SK-MEL-5 (cell line): ENCODE measurements at places on chromosomes 5 and 9. TPM values are rescaled to one million over a fixed set of nuclear protein-coding genes. Genes with fewer than 3 reads are reported as not detected.

LRRC26 gene
- total RNA-seq, result 0.40 TPM in 1 of 2 replicates, not detected in the other

SH2D3C gene
- total RNA-seq, result 0.08 and 0.11 TPM in 2 replicates

SLC6A18 gene
- not detected in 2 replicates for total RNA-seq

C9orf152 gene
- not detected in 2 replicates for total RNA-seq

FBLL1 gene
- 0.80 and 0.95 TPM in 2 replicates for total RNA-seq

FBP2 gene
- total RNA-seq, result not detected in 2 replicates

NTNG2 gene
- 0.37 and 0.67 TPM in 2 replicates for total RNA-seq

EIF4E1B gene
- not detected in 2 replicates for total RNA-seq

F2RL1 gene
- 0.74 and 0.77 TPM in 2 replicates for total RNA-seq

PCDH12 gene
- total RNA-seq, result not detected in 2 replicates

MARCHF11 gene
- not detected in 2 replicates for total RNA-seq

CYSTM1 gene
- total RNA-seq, result 182 and 186 TPM in 2 replicates

ANXA2R gene
- 0.40 and 0.45 TPM in 2 replicates for total RNA-seq

GIN1 gene
- 6.9 TPM in 2 replicates for total RNA-seq
